ENCODE measurements at places on chromosomes 7 and 10. TPM values are rescaled to one million over a fixed set of nuclear protein-coding genes. Genes with fewer than 3 reads are reported as not detected.
A peak's percentile ranks its signal among the peaks of the same experiment; 100 is the strongest.

Gene SPDYE9
- total RNA-seq, result not detected

Gene FAM131B
- 1.3 TPM for total RNA-seq

DNA sequence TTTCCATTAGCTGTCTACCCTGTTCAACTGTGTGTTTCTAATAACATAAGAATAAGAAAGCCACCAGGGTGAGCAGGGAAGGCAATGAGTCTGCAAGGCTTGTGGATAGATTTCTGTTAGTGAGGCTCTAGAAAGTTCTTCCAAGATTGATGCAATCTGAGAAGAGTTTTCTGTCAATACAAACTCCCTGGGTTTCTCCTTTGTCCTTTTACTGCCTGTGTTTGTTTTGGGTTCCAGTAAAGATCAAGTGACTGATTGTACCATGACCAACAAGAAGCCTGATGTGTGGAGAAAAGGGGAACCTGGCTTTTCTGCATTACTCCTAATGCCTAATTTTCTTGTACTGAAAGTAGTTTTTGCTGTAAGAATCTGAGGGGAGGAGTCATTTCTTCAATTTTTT is 139.9 kb downstream of the CFTR start:
- no peak for DNase-seq

Gene GPR26
- not detected for total RNA-seq

GRCh38 chr10:48227213-48227612 is 47.3 kb downstream of the FRMPD2 start:
- no peak for DNase-seq

DNA sequence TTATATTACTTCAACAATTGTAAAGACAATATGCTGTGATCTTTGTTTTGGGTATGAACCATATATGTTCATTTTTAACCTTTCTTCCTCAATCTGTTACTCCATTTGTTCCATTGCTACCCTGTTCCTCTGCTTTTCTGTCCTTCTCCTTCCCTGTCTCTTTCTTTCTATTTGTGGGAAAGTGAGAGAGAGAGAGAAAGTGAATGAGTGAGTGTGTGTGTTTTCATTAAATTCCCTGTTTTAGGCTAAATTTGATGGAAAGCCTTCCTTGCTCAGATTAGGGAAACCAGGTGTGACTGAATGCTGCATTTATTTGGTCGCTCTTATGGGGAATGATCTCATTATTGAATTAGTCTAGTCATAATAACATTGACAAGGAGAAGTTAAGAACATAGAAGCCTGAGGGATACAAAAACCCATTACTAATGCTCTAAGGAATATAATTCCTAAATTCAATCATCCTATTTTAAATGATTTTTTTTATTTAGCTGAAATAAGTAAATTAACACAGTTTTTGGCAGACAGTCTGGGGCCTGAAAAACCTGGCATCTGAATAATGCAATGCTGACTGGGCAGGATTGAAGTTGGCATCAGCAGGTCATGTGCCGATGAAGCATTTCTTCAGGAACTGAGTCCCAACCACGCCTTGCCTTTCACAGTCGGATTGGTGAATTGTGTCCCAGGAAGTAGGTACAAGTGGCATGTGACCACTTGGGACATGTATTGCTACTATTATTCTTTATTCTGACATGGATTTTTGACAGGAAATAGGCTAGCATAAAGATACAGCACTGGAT is 117.6 kb upstream of the LRGUK start:
- DNase-seq, result no peak

- no peak for DNase-seq
Measured at GRCh38 chr7:121192834-121193233, 136.0 kb upstream of the WNT16 start.

DNA sequence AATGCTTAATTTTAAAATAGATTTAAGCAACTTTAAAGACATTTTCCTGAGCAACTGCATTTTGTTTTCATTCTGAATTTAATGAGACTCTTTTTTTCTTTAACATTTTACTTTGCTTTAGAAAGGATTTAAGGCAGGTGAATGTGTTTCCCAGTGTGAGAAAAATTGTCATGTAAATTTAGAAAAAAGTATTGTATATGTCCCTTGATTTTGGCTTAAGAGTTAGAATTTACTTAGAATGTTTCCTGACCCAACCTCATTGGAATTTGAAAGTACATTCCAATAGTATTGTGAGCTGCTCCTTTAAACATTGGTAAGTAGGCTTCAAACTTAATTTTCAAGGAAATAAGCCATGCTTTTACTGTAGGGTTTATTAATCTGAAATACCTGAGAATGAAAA is 110.2 kb downstream of the PTEN start:
- no peak for DNase-seq

GRCh38 chr7:142581341-142581740 is 167.9 kb upstream of the PRSS1 start:
- peak; percentile 17 for DNase-seq

DNA sequence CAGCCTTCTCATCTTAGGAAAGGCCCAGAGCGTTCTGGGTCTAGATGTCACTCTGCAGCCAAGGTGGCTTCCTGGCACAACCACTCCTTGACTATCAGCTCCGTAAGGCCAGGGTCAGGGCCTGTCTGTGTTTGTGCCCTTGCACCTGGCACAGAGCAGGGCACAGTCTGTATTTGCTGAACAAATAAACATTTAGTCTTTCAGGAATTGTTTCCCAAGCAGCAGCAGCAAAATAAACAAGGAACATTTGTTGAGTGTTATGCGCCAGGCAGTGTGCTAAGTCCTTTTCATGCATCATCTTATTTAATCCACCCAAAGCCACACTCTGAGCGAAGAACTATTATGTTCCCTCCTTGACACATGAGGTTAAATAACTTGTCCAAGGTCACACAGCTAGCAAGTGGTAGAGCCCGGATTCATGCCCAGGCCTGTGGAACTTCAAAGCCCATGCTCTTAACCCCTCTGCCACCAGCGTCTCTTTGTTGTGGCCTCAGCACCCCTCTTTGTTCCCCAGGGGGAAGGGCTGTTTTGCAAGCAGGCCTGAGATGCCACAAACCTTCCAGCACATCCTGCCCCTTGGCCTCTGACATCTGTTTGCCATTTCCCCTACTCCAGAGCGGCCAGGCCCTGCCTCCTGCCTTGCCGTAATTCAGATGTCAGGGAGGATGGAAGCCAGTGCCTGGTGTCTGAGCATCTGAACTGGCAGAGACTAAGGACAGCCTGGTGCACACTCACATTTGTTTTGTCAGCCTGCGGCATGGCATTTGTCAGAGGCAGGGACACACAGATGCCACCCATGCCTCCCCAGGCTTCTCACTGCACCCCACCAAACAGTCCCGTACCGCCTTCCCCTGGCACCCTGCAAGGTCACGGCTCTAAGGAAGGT is 325.8 kb upstream of the ZMIZ1 start:
- no peak for DNase-seq

Gene PVRIG
- total RNA-seq, result 21.7 TPM

DNA sequence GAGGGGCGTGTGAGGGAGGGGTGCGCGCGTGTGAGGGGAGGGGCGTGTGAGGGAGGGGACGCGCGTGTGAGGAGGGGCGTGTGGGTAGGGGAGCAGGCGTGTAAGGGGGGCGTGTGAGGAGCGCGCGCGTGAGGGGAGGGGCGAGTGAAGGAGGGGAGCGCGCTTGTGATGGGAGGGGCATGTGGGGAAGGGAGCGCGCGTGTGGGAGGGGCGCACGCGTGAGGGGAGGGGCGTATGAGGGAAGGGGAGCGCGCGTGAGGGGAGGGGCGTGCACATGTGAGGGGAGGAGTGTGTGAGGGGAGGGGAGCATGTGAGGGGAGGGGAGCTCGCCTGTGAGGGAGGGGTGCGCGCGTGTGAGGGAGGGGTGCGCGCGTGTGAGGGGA is 19.1 kb downstream of the MXI1 start:
- DNase-seq, result peak; percentile 72

GRCh38 chr7:150417863-150418262 is 32.6 kb upstream of the GIMAP8 start:
- no peak for DNase-seq

DNA sequence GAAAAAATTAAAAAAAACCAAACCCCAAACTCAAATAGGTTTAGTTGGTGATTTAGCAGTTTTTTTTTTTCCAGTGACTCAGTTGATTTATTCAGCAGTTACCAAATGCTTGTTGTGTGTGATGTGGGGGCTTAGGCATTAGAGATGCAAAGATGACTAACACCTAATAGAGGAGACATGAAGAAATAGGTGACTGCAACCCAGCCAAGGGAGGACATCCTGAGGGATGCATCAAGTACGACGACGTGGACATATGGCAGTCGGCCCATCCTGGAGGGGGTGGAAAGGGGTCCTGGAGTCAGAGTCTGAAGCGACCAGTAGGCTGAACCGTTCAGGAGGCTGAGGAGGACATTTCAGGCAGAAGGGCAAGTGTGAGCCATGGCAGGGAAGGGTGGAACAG is 35.5 kb downstream of the LRMDA start:
- no peak for DNase-seq

GRCh38 chr10:77004917-77005564 is 632.6 kb downstream of the KCNMA1 start:
- no peak for DNase-seq

Gene TDRD1
- total RNA-seq, result 0.11 TPM

- DNase-seq, result no peak
Measured at GRCh38 chr10:124291001-124291701, 127.6 kb downstream of the OAT start.

DNA sequence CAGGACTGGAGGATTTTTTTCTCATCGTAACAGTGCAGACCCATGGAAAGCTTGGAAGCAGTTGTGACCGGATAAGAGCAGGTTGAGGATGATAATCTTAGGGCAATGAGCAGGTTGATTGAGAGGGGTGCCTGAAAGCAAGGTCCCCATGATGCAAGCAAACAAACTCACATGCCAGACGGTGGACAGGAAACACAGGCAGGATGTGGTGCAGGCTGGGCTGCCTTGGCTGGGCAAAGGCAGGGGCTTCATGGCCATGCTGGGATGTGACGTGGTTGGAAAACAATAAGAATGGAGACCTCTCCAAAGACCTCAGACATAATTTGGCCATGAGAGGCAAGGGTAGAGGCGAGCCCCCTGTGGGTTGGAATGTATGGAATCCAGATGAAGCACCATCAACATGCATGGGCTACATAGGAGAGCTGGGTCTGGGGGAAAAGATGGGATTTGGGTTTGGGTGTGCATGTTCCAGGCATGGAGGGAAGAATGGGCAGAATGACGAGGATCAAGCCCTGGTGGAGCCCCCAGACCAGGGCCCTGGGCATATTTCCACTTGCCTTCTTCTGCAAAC is 58.3 kb downstream of the IKZF1 start:
- DNase-seq, result peak; percentile 53

Gene PRTFDC1
- 0.11 TPM for total RNA-seq

DNA sequence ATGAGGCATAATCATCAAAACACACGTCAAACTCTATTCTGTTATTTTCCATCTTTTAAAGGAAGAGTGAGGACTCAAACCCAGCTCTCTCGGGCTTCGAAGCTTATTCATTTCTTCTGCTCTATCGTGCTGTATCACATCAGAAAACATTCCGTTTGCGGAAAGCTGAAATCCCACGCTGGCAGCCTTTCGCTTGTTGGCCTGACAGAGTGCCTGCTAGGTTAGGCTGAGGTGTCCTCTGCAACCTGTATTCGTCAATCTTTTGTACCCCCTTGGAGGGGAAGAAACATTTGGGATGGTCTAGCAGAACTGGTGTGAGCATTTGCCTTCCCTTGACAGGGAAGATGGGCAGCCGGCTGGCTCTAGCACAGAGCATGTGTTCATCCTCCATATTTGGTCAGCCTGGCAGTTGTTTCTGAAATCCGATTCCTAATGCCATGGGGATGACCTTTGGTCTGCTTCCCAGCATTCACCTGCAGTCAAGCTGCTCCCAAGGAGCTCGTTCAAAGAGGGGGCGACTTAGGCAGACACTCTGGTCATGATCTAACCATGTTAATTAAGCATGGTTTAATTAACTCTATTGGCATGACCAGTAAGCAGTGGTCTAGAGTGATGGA is 55.2 kb downstream of the TACC2 start:
- DNase-seq, result no peak

DNA sequence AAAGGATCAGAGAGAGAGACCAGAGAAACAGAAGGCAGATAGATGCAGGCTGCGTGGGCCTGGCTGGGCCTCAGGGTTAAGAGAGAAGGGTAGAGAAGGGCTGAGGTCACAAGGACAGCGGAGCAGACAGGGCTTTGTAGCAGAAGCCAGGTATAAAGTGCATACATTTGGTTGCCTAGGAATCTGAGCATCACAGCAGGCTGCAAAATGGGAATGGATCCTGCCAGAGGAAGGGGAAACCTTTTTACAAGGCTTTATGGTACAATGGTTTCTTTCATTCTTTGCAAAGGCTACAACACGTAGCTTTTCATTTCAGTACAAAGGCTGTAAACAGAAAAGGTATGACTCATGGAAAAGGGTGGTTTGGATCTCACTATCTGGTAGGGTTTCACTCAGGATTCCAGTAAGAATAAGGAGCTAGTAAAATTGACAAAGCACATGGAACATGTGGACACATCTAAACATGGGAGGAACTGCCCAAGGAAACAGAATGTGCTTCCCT is 275.1 kb downstream of the DOCK4 start:
- DNase-seq, result no peak

DNA sequence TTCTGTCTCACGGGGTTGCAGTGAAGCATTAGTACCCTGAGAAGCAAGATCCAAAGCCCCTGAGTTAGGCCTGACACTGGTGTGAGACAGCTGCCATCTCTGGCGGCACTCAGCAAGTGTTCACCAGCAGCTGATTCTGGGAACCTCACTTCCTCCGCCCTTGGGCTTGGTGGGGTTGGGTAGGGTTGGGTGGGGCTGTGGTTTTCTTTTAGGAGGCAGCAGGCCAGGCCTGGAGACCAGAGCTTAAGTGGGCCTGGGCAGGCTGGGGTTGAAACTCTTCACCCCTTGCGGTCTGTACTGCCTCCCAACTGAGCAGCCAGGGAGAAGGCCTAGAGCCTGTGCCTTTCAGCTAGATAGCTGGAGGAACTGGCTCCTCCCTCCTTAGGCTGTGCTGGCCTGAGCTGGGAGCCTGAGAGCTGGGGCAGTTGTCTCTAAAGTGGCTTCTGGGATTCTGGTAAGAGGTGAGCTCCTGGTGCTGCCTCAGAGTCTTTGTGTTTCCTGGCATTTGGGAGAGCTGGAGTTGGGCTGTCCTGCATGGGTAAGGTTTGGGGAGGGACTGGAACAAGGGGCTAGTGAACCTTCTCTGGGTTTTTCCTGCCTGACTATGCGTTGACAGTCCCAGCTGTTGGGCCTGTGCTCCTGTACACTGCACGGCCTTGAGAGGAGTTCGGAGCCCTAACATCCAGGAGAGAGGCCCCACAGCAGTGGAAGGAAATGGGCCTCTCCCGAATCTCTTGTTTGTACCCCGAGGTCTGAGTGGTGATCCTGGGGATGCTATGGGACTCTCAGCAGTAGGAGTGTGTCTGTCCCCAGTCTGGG is 5.1 kb downstream of the TSPAN14 start:
- peak; percentile 62 for DNase-seq

GRCh38 chr10:110510086-110510485 is 12.4 kb downstream of the DUSP5 start:
- no peak for DNase-seq

Gene TAS2R5
- 0.62 TPM for total RNA-seq

Gene ZCCHC24
- 2.1 TPM for total RNA-seq

Gene ANKRD61
- total RNA-seq, result 0.25 TPM

Gene ZNF488
- total RNA-seq, result 1.7 TPM

Gene CTTNBP2
- total RNA-seq, result not detected

DNA sequence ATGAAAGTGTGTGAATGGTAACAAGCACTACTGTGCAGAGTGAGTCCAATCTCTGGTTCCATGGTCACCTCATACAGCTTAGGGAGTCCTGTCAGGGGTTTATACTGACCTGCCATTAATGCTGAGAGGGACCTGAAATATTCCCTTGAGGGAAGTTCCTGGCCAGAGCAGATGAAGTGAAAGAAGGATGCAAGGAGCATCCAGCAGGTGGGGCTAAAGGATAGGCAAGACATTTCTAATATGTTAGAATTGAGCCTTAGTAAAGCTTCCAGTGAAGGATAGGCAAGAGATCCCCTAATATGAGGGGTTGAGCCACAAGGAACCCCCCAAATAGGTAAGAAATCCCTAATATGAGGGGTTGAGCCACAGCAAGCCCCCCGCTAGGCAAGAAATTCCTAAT is 25.5 kb upstream of the FAM221A start:
- DNase-seq, result no peak

Data from activated T-helper 2 cell treated with anti-CD3 and anti-CD28 coated beads, Interferon-gamma antibody, Interleukin-2, Interleukin-4, amounts not matched to agents 10 μg/mL and 5 μg/mL and 100 μg/mL, durations not matched to agents 14 hours and 24 hours and 36 hours (primary cell).